Stimulated activated CD8-positive, alpha-beta memory T cell treated with anti-CD3 and anti-CD28 coated beads, Interleukin-12 subunit alpha, Interleukin-12 subunit beta, amount 100 ng/mL, for 1 hour (primary cell): ENCODE measurements at places on chromosomes 13 and 19.

GRCh38 chr13:80501556-80501955 is 160.6 kb upstream of the SPRY2 start:
- no peak for DNase-seq

GRCh38 chr13:112900691-112901091 is 68.3 kb upstream of the MCF2L start:
- DNase-seq: no peak

DNA sequence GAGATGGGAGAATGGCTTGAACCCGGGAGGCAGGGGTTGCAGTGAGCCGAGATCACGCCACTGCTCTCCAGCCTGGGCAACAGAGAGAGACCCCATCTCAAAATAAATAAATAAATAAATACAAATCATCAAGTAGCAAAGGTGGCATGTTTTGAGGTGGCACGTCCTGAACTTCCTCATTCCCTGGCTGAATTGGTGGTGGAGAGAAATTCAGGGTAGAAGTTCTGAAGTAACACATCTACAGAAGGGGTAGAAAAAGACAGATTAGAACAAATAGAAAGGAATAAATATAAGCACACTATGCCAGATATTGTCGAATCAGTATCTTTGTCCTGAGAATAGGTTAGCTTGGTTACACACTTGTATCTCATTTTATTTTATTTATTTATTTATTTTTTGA is 6.3 kb downstream of the IFI30 start:
- no peak for DNase-seq

DNA sequence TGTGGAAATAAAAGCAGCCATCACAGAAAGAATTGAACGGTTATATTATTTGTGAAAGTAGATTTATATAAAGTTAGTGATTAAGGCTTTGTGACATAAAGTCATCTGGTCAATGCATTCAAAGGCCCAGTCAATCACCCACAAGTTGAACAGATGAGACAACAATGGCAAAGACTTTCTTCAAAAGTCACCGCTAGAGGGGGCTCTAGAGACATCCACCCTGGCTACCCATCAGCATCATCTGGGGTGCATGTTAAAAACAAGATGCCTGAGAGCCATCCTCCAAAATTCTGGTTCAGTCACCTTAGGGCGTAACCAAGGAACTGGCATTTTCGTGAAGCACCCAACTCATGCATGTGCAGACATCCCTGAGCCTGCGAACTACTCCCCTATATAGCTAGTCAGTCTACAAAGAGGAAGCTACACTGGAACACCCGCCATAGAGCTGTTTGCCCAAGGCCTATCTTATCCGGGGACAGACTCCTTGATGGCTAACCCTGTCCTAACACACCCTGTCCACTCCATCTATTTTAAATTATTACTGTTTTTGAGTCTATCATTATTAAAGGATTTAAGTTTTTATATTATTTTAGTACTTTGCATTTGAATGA is 970.5 kb downstream of the UQCRFS1 start:
- no peak for DNase-seq

DNA sequence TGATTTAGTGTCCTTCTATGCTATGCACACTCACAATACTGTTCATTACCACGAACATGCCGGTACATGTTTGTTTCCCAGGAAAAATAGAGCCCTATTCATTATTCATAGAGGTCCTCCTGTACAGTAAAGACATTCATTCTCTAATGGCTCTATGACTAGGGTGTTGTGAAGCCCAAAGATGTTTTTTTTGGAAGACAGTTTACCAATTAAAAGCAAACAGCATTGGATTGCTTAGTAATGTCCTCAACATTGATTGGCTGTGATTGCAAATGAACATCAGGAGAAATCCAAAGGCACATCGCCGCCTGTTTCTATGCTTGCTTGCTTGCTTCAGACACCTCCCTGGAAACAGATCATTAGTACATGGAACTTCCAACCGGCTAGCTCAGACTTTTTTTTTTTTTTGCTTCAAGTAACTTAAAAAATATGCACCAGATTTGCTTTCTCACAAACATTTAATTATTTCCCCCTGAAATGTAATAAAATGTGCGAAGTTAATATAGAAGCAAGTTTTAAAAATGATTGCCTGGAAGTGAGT is 8.8 kb upstream of the GPC6 start:
- no peak for DNase-seq
